ENCODE measurements at places on chromosomes 2 and 18.

DNA sequence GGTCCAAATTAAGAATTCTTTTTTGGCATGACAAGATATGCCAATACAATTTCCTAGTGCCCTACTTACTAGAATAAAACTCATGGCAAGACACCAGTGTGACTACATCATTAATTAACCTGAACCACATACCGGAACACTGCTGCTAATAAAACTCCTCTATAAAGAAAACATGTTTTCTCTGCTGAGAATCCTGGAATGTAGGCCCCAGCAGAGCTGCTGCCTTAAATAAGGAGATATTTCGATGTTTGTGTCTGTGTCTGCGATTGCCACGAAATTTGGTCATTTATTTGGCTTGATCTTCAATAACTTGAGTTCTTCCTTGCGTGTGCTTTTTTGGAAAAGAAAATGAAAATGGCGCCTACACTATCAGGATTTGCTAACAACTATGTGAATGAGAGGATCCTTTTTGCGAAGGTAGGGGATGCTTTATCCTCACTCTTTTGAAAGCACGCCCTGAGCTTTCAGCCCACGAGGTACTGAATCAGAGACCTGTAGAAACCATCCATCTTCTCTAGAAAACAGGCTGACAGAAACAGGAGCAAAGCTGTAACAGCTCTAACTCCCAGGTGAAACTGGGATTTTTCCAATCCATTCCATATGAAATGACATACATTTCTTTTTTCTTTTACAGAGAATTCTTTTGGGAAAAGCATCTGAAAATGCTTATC lies 27.0 kb downstream of the KLF7 start:
- no peak for DNase-seq

GRCh38 chr2:120110062-120110362 lies 97.1 kb downstream of the EPB41L5 start:
- DNase-seq = no peak

- no peak for DNase-seq
These were observed 75.4 kb downstream of the TAF4B start for GRCh38 chr18:26301681-26302080.

GRCh38 chr2:160507046-160507407 lies 13.4 kb upstream of the RBMS1 start:
- DNase-seq = no peak

DNA sequence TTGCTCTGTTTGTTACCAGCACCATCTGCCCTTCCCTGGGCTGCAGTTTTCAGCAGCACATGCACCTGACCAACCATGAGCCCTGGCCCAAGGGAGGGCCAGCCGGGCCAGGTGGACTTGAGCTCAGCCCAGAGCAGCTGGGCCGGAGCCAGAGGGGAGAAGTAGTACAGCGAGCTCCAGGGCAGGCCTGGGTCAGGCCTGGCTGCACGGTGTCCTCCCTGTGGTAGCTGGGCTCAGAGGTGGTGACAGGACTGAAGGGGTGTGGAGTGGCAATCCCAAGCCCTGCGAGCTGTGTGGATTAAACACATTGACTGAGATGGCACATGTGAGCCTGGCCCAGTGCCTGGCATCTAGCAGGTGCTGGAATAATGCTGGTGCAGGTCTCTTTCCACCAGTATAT lies 222.2 kb downstream of the GLI2 start:
- no peak for DNase-seq

DNA sequence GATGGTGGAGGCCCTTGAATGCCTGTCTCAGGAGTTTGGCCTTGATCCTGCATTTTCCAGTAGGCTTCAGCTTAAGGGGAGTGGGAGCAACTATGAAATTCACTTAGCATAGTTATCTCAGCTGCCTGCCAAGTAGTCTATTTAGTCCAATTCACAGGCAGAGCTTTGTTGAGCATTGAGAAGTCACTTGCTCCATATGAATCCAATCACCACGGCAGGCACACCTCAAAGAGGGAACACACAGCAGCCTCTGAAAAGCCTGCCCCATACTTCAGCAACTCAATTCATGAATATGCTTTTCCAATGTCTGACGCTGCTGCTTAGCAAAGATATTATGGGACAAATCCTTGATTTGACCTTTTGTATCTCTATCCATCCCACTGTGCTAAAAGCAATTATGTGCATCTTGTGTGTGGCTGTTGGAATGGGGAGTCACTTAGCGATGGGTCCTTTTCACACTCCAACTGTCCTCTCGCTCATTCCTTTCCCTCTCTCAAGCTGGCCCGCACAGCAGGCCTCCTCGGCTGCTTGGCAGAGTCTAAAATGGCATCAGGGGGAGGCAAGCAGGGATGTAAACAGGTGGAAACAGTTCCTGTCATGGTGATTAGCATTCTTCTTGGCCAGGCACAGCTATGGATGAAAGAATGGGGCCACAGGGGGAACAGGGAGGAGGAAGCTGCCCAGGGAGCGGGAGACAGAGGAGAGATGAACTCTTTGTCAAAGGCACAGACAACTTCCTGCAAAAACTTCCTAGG lies 56.0 kb upstream of the LRPPRC start:
- DNase-seq = no peak

- no peak for DNase-seq
These were observed at the start of gene GKN1 for GRCh38 chr2:68974251-68974650. TSS of gene GKN1 (plus strand) at chr2:68974636. CDS start at chr2:68974678, 42 bp downstream.

GRCh38 chr2:85978883-85979780 lies 90.3 kb upstream of the ST3GAL5 start:
- no peak for DNase-seq

- DNase-seq = no peak
These were observed 303.7 kb downstream of the PTGR3 start for GRCh38 chr18:74905247-74905646.

- DNase-seq = no peak
These were observed 262.7 kb upstream of the EPAS1 start for GRCh38 chr2:46034535-46034934.

DNA sequence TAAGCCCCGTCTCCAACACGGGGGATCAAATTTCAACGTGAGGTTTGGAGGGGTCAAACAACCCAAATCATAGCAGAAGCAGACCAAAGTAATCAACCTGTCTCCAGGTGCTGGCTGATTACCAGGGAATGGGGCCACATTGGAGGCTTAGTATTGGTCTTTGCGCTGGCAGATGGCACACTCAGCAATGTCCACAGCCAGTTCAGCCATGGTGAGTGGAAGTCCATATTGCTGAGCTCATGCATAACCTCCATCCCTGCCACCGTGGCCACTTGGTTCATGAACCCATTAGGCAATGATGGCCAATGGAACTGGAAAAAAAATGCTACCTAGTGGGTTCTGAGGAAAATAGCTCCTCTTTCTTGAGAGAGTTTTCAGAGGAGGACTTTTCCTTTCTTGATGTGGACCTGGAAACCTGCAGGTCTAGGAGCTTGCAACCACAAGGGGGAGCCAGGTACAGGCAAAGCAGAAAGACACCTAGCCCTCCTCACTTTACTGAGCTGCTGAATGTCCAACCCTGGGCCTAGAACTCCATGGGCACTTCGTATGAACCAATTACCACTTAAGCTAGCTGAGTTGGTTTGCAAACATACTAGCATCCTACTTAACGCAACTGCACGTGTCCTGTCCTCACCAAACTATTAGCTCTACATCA lies 128.0 kb upstream of the GYPC start:
- DNase-seq = peak; percentile 16

DNA sequence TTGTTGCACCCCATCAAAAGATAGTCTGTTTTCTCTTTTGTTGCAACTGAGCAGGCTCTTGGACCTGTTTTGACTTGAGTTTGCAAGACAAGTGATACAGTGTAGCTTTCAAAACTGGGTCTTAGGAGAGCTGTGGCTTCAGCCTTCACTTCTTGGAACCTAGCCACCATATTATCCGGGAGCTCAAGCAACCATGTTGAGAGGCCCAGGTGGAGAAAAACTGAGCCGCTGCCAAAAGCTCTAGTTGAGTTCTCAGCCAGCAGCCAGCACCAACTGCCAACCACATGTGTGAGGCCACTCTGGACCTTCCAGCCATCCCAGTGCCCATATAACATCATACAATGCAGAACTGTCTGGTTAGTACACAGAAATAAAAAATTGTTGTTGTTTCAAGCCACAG lies 5.4 kb downstream of the CACNB4 start:
- no peak for DNase-seq

GRCh38 chr18:74694436-74694835 lies 96.8 kb downstream of the ZNF407 start:
- no peak for DNase-seq
